ENCODE measurements at places on chromosomes 5 and 9.

DNA sequence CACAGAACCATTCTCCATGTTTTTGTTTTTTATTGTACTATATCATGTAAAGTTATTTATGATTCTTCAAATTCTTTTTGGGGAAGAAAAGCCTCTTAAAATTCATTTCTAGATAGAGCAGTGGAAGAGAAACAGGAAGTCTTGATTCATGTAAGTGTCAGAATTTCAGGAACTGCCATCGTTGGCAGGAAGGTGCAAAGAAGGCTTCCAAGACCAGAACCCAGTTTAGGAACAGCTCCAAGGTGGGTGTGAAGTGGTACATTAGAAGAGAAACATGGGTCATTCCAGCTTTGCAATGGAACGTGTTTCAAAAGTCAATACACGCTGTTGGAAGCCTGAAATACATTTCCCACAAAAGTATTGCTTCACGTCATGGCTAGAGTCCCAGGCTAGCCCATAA is 14.8 kb downstream of the SAXO1 start:
- no peak for DNase-seq

DNA sequence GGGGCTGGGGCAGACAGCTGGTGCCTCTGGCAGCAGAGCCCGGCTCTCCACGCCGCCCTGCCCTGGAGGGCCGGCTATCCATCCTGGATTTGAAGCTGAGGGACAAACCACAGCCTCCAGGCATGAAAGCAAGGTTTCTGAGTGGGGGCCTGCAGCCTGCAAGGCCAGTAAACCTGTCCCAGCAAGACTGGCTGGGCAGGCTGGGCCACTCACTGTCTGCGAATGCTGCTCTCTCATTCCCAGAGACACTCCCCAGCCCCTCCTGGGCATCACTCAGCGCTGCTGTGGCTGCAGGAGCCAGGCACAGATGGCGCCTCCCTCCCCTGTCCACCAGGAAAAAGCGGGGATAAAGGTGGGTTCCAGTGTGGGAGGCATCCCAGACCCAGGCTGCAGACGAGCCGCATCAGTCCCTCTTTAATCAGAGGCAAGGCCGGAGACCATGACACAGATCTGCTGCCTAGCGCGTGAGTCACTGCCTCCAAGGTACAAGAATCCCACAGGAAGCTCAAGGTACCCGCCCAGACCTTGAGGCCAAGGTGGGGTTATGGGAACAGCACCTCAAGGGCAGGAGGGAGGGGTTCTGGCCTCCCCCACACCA is 118.0 kb downstream of the VAV2 start:
- no peak for DNase-seq

- DNase-seq, result no peak
These were observed 4.2 kb upstream of the MINAR2 start for GRCh38 chr5:129743541-129744187.

DNA sequence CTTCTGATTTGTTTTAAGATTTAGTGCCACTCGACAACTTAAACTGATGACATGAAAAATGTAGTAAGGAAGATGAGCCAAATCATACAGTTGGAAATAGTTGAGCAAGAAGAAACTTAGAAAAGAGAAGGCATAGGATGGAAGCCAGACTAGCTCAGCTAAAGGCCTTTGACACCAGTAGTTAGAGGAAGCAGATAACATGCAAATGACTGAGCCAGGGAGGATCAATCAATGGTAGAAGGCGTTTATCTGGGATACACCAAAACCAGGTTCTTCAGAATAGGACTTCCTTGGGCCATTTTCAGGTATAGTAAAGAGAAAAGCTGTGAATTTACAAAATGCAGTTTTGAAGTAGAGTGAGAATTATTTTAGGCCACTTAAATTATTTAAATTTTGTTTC is 3.2 kb downstream of the TDRD7 start:
- DNase-seq, result no peak

- DNase-seq, result no peak
These were observed 87.1 kb upstream of the TRIO start for GRCh38 chr5:14056039-14056438.

DNA sequence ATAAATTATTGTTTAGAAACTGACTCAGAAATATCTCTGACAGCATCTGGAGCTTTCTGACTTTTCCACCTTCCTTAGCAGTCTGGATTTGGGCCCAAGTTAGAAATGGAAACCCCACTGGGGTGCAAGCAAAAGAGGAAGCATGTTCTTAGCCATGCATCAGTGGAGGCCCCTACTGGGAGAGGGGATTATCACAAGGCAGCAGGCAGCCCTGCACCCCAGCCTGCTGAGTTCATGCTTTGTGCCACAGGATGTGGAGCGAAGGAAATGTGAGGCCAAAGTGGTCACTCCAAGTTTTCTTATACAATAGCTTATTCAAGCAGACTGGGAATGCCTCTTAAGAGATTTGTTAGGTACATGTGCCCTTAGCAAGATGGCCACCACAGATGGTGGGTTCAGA is 146.5 kb upstream of the TLX3 start:
- DNase-seq, result no peak

DNA sequence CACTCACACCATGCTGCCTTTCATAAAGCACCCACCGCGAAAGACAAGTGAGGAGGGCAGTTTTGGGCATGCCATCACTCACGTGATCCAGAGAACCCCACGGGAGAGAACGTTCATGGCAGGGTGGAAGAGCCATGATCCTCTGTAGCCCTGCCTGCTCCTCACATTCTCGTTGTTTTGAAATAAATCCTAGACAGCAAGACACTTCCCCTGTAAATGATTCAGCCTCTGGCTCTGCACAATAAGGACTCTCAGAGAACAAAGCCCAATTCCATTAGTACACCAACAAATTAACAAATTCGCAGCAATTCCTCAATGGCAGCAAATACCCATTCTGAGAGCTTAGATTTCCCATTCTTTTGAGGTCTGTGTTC is 71.5 kb downstream of the WNK2 start:
- no peak for DNase-seq

DNA sequence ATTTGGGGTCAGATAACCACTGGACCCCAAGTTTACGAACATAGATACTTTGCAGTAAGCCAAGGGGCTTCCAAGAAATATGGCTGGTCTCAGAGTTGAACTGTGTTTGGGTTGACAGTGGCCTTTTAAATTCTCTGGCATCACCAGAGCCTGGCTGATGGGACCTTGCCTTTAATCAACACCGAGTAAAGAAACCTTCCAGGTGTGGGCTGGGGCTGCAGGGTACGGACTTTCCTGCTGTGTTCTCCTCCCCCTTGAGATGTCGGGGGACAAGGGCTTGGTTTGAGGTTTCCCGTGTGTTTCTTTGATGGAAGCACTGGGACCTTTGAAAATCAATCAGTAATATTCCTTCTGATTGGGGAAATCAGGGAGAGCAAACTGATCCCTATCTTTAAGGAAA is 140.1 kb downstream of the MTX3 start:
- no peak for DNase-seq

Data from NCI-H2029 (cell line).